CD4-positive, alpha-beta T cell (primary cell): ENCODE measurements at places on chromosomes 11 and 22.

DNA sequence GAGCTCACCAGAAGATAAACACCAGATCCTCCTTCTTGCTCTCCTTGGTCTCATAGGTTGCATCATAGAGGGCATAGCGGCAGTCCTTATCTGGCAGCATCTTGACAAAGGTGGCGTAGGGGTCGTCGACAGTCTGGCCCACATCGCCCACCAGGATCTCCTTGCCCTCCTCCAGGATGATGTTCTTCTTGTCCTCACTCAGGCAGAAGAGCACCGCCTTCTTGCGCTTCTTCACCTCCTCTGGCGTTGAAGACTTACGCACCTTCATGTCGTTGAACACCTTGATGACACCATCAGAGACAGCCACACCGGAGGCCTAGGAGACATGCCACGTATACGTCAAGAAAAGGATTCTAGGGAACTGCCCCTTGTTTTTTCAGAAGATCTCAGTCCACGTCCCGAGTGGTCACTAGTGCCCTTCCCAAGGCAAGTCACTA lies 2.0 kb downstream of the CFL1 start:
- no peak for DNase-seq
- peak overlapping the region; percentile 64 for H3K27ac ChIP-seq
- peaks cover 62% of the 10 kb centered on the region for H3K4me1 ChIP-seq
- peaks cover 57% of the 10 kb centered on the region for H3K36me3 ChIP-seq
- H3K27me3 ChIP-seq: no peaks in the 10 kb centered on the region
- H3K4me3 ChIP-seq: peak overlapping the region; percentile 90

DNA sequence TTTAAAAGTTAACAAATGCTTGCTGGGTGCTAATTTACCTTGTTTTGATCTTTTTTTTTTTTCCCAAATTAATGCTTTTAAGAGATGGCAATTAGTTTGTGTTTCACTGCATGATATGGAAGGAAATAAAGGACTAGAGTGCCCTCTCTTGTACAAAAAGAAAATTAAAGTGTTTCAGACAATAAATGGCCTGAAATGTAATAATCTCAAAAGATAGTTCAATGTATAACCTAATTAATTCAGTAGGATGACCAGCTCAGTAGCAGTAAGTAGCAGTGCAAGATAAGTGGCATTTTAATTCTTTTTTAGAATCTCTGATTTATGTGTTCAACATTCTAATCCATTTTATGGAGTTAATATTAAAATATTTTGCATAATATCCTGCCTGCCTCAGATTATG lies 39.9 kb upstream of the MYO18B start:
- H3K4me1 ChIP-seq: no peaks in the 10 kb centered on the region
- no peak overlapping the region for H3K27ac ChIP-seq
- no peak overlapping the region for H3K4me3 ChIP-seq
- no peaks in the 10 kb centered on the region for H3K36me3 ChIP-seq
- DNase-seq: no peak

DNA sequence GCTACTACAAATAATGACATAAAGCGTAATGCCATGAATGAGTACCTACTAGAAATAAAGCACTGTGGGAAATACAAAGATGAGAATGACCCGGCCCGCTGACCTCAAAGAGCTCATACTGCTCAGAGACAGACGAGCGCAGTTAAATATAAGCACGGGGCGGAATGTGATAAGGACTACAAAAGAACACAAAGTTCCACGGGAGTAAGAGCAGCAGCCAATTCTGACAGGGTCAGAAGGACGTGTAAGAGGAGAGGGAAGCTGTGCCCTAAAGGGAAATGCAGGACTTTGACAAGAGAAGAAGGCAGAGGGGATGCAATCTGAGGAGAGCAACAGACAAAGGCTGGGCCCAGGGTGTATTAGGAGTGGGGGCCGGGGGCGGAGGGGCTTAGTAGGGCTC lies 314.6 kb downstream of the LARGE1 start:
- DNase-seq: no peak
- no peaks in the 10 kb centered on the region for H3K27me3 ChIP-seq
- no peak overlapping the region for H3K27ac ChIP-seq
- H3K4me1 ChIP-seq: no peaks in the 10 kb centered on the region
- no peaks in the 10 kb centered on the region for H3K36me3 ChIP-seq
- no peak overlapping the region for H3K4me3 ChIP-seq

DNA sequence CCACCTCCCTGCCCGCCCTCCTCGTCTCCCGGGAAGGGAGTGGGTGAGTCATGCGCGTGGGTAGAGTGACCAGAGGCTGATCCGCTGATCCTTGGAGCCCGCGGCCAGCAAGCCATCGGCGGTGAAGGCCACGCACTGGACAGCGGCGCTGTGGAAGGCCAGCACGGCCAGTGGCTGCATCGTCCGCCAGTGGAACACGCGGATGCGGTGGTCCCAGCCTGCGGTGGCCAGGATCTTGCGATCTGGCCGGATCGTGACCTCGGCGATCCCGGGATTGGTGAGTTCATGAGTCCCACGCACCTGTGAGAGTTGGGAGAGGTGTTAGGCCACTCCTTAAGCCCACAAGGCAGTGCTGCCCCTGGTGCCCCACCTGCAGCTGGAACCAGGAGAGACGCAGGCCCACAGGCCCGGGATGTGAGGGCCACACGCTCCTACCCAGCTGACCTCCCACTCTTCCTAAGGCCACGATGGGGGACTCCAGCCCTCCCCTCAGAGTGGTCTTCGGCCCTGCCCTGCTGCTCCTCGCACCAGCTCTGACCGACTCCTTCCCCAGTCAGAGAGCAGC lies 28.2 kb downstream of the TBX1 start:
- H3K36me3 ChIP-seq: peaks cover 9% of the 10 kb centered on the region
- DNase-seq: no peak
- H3K4me3 ChIP-seq: no peak overlapping the region
- H3K27ac ChIP-seq: no peak overlapping the region
- no peaks in the 10 kb centered on the region for H3K4me1 ChIP-seq

DNA sequence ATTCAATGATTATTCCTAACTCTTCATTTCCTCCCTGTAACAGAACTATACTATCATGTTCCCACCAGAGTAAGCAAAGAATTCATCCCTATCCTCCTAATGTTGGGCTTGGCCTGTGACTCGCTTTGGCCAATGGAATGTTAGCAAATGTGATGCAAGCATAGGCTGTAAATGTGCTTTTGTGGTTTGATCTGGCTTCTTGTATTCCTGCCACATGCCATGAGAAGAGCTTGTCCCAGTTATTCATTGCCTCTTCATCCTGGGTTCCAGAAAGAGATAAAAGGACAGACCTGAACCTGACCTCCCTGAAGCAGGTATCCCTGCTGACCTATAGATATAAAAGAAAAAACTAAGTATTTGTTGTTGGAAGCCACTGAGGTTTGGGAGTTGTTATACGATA lies 51.0 kb downstream of the SYTL2 start:
- H3K27me3 ChIP-seq: no peaks in the 10 kb centered on the region
- H3K36me3 ChIP-seq: no peaks in the 10 kb centered on the region
- no peak for DNase-seq
- peaks cover 41% of the 10 kb centered on the region for H3K4me1 ChIP-seq

DNA sequence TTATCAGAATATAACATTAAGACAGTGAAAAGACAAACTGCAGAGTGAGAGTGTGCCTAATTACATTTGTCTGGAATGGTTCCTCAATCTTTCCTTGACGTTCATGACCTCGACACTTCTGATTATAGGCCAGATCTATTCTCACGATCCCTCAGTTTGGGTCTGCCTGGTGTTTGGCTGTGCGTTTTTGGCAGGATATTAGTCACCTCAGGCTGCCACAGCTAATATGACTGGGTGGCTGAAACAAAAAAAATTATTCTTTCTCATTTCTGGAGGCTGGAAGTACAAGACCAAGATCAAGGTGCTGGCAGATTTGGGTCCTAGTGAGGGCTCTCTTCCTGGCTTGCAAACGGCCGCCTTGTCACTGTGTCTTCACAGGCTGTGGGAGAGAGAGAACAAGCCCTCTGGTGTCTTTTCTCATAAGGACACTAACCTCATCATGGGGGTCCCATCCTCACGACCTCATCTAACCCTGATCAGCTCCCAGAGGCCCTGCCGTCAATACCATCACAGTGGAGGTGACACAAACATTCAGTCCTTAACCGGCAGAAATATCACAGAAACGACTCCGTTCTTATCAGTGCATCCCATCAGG lies 23.2 kb downstream of the IFITM10 start:
- peaks cover 19% of the 10 kb centered on the region for H3K27me3 ChIP-seq
- no peaks in the 10 kb centered on the region for H3K36me3 ChIP-seq
- no peak overlapping the region for H3K27ac ChIP-seq
- no peak overlapping the region for H3K4me3 ChIP-seq
- DNase-seq: no peak

- no peaks in the 10 kb centered on the region for H3K36me3 ChIP-seq
- H3K27ac ChIP-seq: no peak overlapping the region
- no peaks in the 10 kb centered on the region for H3K27me3 ChIP-seq
- no peak overlapping the region for H3K4me3 ChIP-seq
- no peak for DNase-seq
Measured at GRCh38 chr11:67045314-67045713, 11.3 kb upstream of the RHOD start.

- H3K4me1 ChIP-seq: no peaks in the 10 kb centered on the region
- no peaks in the 10 kb centered on the region for H3K36me3 ChIP-seq
- H3K27ac ChIP-seq: no peak overlapping the region
Measured at GRCh38 chr22:45077826-45078334, 68.1 kb upstream of the PHF21B start.

DNA sequence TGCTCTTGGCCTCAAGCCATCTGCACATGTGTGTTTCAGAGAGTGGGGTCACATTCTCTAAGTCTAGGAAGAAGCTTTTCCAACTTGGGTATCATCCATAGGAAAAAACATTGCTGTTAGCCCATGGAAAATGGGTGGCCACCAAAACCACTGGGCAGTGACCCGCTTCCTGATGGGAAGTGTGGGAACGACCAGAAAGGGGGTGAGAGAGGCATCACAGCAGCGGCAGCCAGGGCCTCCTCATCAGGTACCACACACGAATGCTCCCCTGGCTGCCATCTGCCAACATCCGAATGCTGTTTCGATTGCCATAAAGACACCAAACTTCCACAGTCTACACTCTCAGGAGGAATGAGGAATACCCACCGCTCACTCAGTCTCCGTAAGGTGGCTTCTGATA lies 40.3 kb downstream of the CHKA start:
- no peaks in the 10 kb centered on the region for H3K4me1 ChIP-seq
- H3K27me3 ChIP-seq: no peaks in the 10 kb centered on the region
- H3K36me3 ChIP-seq: no peaks in the 10 kb centered on the region
- H3K27ac ChIP-seq: no peak overlapping the region

GRCh38 chr22:43232445-43232844 lies 45.5 kb upstream of the TTLL12 start:
- H3K27ac ChIP-seq: no peak overlapping the region
- DNase-seq: no peak

DNA sequence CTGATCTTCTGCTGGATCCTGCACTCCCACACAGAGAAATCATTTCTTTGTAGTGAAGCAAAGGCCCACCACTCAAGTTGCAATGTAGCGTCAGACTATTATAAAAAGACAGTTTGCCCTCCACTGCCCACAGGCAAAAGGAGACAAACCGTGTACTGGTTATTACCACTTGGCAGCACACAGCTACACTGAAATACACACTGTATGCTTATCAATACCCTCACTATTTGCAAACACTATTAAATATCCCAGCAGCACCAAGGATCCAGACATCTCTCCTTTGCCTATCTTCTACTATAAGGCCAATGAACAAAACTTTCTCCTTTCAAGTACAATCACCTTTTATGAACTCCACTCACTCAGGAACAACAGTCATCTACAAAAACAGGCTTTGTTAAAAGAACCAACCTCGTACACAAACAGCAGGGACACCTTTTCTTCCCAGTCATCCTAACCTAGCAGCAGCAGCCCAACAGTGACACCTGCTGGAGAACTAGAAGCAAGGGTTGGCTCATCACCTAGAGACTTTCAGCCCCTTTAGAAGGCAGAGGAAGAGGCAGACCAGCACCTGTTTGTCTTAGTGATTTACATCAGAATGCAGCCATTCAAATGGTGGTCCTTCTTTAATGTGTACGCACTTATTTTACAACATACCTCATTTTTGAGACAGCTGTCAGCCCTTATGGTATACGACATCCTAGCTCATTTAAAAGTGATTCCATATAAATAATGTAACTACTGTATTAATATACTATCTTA lies 56.1 kb downstream of the AMBRA1 start:
- H3K4me1 ChIP-seq: peaks cover 3% of the 10 kb centered on the region
- H3K27me3 ChIP-seq: no peaks in the 10 kb centered on the region
- no peak overlapping the region for H3K27ac ChIP-seq
- DNase-seq: peak; percentile 56
